ENCODE measurements at places on chromosomes 6 and 20.
A peak's percentile ranks its signal among the peaks of the same experiment; 100 is the strongest.

DNA sequence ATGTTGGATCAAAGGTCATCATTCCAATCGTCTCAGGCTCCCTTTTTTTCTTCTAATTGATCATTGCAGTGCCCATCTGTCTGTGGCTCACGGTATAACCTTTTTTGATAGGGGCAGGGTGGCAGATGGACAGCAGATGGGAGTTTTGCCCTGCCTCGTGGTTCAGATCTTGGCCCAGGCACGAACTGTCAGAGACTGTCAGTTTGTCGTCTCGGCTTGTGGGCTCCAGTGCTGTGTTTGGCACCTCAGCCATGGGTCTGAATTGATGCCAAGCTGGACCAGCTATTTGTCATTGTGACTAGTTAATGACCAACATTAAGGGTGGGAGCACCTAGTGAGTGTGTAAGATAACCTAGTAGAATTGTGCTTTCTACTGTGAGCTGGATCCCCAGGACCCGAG is 197.6 kb downstream of the PRL start:
- no peaks in the 10 kb centered on the region for H3K36me3 ChIP-seq
- no peaks in the 10 kb centered on the region for H3K27me3 ChIP-seq
- H3K4me1 ChIP-seq: no peaks in the 10 kb centered on the region
- no peak for DNase-seq

- H3K27ac ChIP-seq: no peak overlapping the region
- DNase-seq: no peak
- no peak overlapping the region for H3K4me3 ChIP-seq
- peaks cover 53% of the 10 kb centered on the region for H3K36me3 ChIP-seq
Measured at GRCh38 chr20:35009665-35010328, 54.1 kb downstream of the MYH7B start.

GRCh38 chr6:158464483-158464882 is 95.4 kb upstream of the TMEM181 start:
- no peaks in the 10 kb centered on the region for H3K4me1 ChIP-seq
- H3K27ac ChIP-seq: no peak overlapping the region
- no peak for DNase-seq
- peaks cover 28% of the 10 kb centered on the region for H3K36me3 ChIP-seq
- no peak overlapping the region for H3K4me3 ChIP-seq

DNA sequence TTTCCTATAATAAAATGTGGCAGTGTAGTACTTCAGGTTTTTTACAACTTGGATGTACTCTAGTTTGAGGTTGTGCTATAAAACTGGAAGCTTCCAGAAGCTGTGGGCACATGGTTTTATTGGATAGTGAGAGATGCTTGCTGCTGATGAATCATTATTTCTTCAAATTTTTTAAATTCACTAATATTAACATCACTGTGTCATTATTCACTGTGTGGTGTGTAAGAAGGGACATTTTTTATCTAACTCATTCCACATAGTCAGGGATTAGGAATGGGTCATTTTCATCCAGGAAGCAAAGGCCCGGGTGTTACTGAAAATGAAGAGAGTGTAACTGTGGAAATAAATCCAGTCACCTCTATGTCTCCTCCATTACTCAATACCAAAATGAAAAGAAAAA is 421.0 kb downstream of the TENT5A start:
- no peak overlapping the region for H3K27ac ChIP-seq
- no peaks in the 10 kb centered on the region for H3K4me1 ChIP-seq
- no peaks in the 10 kb centered on the region for H3K36me3 ChIP-seq
- no peaks in the 10 kb centered on the region for H3K27me3 ChIP-seq
- no peak overlapping the region for H3K4me3 ChIP-seq

DNA sequence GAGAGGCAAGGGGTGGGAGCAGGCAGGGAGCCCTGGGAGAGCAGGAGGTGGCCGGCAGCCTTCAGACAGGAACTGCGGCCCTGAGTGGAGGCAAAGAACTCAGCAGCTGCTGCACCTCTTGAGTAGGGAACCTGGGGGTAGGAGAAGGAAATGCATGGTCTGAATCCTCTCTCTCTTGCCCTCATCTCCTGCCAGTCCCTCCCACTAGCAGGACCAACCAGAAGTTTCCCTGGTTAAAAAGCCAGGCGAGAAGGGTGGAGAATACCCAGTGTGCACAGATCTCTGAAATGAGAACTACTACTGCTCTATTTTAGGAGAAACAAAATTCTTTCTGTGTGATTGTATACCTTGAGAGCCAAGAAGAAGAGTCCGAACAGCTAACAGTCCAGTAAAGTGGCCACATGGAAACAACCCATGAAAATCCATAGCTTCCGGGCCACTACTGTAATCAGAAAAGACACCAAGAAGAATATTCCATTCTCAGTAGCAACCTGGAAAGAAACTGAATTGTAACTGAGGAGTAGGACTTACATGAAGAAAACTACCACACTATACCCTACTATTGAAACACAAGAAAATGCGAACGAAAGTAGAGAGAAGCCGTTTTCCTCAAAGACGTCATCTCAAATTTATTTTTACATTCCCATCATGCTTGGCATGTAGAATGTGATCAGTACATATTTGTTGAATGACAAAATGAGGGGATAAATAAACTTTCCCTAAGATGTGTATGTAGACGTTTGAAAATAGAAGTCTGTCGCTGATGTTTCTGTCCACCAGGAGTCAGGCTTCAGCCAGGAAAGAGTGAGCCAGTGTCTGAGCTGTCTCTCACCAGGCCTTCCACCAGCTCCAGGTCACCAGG is 25.6 kb downstream of the WRNIP1 start:
- H3K4me1 ChIP-seq: peaks cover 36% of the 10 kb centered on the region
- H3K27ac ChIP-seq: no peak overlapping the region
- DNase-seq: peak; percentile 22
- no peaks in the 10 kb centered on the region for H3K27me3 ChIP-seq

DNA sequence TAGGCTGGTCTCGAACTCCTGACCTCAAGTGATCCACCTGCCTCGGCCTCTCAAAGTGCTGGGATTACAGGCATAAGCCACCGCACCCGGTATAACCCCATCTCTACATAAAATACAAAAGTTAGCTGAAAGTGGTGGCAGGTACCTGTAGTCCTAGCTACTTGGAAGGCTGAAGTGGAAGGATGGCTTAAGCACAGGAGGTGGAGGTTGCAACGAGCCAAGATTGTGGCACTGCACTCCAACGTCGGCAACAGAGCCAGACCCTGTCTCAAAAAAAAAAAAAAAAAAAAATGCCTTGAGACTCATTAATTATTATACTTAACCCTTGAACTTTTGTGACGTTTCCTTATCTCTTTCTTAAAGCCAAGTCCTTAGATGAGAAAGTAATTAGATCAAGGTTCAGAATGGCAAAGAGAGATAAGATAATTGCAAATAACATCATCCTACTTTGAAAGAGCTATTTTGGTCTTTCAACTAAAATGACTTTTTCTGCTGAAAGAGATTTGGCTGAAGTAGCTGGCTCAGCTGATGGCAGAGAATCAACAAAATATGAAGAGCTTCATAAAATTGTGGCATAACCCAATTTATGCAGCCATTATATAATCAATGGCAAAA is 4.7 kb upstream of the SHLD1 start:
- H3K4me3 ChIP-seq: no peak overlapping the region
- H3K27ac ChIP-seq: no peak overlapping the region
- no peak for DNase-seq
- H3K36me3 ChIP-seq: peaks cover 9% of the 10 kb centered on the region
- H3K4me1 ChIP-seq: peaks cover 6% of the 10 kb centered on the region

- no peak for DNase-seq
- H3K27ac ChIP-seq: peak overlapping the region; percentile 7
- H3K4me1 ChIP-seq: peaks cover 61% of the 10 kb centered on the region
- H3K4me3 ChIP-seq: no peak overlapping the region
Measured at GRCh38 chr20:62061851-62062423, 3.7 kb downstream of the TAF4 start.

DNA sequence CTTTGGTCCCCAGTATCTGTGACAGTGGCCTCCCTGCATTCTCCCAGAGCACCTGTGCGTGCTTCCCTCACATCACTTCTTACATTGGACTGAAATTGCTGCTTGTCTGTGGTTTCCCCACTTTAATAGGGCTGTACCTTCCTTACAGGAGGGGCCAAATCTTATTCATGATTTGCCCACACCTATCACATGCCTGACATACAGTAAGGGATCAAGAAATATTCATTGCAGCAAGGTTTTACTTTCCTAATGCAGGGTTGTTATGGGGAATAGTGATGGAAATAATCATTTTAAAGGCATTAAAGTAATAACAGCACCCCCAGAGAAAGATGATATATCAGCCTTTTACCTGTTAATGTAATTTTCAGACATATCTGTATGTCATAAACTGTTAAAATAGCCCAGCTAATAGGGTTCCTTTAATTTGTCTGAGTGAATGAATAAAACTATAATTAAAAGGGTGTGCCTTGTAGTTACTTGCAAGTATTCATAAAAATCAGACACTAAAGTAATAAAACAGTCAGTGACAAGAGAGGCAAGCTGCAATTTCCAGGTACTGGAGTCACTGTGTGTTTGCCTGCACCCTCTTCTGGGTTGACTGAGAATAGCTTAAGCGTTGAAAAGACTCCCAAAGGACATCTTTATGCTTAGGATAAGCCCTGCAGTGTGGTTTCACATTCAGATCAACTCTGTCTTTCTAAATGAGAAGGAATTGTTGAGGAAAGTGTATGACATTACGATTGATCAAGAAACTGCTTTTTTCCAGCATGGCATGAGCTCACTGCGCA is 182.7 kb downstream of the PHACTR1 start:
- no peak overlapping the region for H3K27ac ChIP-seq
- H3K36me3 ChIP-seq: peaks cover 1% of the 10 kb centered on the region
- no peak overlapping the region for H3K4me3 ChIP-seq
- no peak for DNase-seq
- H3K4me1 ChIP-seq: no peaks in the 10 kb centered on the region
- peaks cover 62% of the 10 kb centered on the region for H3K27me3 ChIP-seq

DNA sequence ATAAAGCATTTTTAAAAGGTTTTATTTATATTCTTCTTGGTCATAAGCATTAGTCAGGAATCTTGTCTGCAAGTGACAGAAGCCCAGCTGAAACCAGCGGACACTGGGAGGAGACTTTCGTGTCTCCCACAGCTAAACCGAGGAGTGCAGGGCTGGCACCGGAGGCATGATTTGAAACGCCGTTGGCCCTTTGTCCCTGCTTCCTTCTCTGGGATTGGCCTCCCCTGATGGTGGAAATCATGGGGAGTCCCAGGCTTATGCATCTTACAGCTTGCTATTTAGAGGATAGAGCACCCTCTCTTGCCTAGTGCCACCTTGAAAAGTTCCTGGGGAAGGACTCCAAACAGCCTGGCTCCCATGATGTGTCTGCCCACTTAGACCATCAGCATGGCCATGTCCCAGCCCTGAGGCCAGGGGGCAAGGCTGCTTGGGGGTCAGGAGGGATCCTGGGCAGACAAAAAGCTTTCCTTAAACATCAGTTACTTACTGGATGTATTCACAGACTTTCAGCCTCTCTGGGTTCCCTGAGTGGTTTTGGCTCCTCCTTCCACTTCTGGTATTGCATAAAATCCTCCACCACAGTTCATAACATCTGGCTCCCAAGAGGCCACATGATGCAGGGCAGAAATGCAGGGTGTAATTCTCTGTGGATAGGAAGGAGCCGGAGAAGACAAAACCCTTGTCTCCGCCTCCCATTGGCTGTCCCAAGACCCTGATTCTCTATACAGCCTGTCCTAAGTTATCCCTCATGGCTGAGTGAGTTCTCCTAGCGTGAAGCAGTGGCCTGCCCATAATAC is 49.3 kb upstream of the INSM1 start:
- no peak overlapping the region for H3K4me3 ChIP-seq
- H3K4me1 ChIP-seq: no peaks in the 10 kb centered on the region
- H3K36me3 ChIP-seq: no peaks in the 10 kb centered on the region
- DNase-seq: no peak
- peaks cover 10% of the 10 kb centered on the region for H3K27me3 ChIP-seq
- H3K27ac ChIP-seq: no peak overlapping the region

DNA sequence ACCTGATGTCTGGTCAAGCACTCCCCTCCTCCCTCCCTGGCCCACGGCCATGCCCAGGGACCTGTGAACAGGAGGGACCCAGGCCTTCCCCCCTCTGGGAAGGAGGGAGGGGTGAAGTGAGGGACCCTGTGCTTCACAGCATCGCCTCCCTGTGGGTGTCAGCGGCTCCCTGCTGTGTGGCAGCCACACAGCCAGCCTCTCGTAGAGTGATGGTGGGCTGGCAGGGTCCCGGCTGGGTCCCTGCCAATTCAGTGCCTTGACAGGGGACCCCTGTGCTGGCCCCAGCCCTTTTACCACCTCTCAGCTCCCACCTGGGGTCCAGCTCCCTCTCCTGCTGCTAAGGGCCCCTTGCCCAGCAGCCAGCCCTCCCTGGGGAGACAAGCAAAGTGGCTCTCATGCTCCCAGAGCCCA is 31.3 kb upstream of the GRM4 start:
- peaks cover 2% of the 10 kb centered on the region for H3K36me3 ChIP-seq
- peaks cover 7% of the 10 kb centered on the region for H3K4me1 ChIP-seq
- H3K27ac ChIP-seq: no peak overlapping the region
- no peaks in the 10 kb centered on the region for H3K27me3 ChIP-seq
- no peak overlapping the region for H3K4me3 ChIP-seq
- DNase-seq: no peak
